ENCODE measurements at places on chromosomes 12 and 14.

DNA sequence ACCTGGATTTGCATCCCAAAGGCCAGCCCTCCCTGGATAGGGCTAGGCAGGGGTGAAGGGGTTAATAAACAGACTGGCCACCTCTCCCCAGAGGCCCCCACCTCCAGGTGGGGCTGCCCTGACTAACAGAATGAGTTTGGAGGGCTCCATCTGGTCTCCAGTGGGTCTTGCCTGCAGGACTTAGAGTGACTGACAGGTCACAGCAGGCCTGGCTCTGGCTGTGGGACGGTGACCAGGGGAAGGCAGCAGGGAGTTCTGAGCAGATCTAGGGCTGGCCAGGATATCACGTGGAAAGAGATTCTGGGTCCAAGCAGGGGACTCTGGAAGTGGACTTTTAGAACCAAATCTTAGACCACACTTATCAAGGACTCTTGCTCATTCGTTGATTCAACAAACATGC is 40.9 kb upstream of the LHX5 start:
- no peak for DNase-seq

- no peak for DNase-seq
These were observed 376.7 kb downstream of the ALG10 start for GRCh38 chr12:34398706-34399630.

DNA sequence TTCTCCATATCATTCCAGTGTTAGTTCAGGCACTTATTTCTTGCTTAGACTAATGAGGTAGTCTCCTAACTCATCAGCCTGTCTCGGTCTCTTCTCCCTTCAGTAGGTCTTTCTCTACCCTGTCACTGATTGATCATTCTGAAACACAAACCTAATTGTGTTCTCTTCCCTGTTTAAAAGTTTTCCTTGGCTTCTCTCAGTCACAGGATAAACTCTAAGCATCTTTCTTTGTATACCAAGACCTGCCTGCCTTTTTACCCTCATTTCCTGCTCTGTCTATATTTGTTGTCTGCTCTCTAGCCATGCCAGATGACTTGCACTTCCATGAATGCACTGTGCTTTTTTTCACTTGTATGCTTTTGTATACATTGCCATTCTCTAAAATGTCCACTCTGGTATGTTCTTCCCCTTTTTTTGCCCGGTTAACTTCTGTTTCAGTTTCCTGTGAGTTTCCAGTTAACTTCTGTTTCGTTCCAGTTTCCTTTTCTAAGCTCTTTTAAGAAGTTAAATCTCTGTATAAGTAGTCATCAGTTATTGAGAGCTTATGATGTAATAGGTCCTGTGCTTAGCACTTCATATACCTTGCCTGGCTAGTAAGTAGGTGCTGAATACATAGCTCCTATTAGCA is 12.8 kb downstream of the DIP2B start:
- no peak for DNase-seq

- peak; percentile 9 for DNase-seq
These were observed 83.2 kb upstream of the HMGA2 start for GRCh38 chr12:65740873-65741600.

All from stimulated activated CD4-positive, alpha-beta T cell treated with anti-CD3 and anti-CD28 coated beads, TNF-alpha, amount 100 ng/mL, for 1 hour (primary cell).